ENCODE measurements at places on chromosomes 5 and 9.

- no peak for DNase-seq
Measured at GRCh38 chr9:125088752-125089151, 54.6 kb downstream of the SCAI start.

- DNase-seq: no peak
Measured at GRCh38 chr9:70073756-70074155, 30.1 kb downstream of the MAMDC2 start.

GRCh38 chr5:152305525-152305924 lies 99.6 kb downstream of the NMUR2 start:
- DNase-seq: no peak

- no peak for DNase-seq
Measured at GRCh38 chr9:37676411-37676830, 25.7 kb downstream of the FRMPD1 start.

- DNase-seq: no peak
Measured at GRCh38 chr5:57032151-57032551, 80.2 kb upstream of the MIER3 start.

DNA sequence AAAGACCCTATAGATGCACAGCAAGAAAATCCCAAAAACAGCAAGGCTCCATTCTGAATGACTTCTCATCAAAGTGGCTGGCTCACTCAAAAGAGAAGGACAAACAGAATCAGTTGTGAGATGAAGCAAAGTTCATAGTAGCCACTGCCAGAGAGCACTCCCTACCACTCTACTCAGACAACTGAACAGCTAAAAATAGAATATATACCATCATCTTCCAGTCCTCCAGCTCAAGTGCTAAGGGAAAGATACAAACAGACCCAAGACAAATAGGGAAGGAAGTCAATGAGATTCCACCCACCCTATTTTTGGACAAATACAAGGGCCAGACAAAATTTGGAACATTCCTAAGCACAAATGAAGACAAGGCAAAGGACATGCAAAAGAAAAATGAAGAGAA lies 20.6 kb downstream of the GNAQ start:
- no peak for DNase-seq

- no peak for DNase-seq
Measured at GRCh38 chr5:175823731-175824525, 47.5 kb upstream of the CPLX2 start.

DNA sequence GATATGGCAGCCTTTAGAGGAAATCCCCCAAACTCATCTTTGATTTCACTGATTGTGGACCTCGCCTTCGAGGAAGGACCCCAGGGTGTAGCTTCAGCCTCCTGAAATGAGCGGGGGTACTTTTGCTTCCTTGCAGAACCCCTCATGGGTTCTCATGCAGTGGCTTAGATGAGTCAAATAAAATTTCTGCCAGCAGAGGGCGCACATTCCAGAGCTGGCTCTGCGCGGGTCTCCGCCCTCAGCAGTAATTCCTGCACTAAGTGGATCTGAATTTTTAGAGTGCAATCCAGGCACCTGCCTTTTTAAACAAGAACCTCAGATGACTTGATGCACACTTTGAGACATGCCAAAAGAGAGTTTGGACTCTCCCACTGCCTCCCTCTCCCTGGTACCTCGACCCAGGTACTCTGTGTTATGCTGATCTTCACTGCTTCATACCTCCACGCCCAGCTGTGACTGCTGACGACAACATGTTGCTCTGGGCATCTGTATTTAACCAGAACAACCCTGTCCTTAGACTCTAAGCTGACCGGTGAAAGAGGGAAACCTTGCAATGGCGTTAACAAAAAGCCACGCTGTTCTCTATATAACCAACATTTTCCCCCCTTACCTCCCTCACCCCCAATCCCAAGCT lies 7.3 kb downstream of the EGFLAM start:
- DNase-seq: peak; percentile 5

DNA sequence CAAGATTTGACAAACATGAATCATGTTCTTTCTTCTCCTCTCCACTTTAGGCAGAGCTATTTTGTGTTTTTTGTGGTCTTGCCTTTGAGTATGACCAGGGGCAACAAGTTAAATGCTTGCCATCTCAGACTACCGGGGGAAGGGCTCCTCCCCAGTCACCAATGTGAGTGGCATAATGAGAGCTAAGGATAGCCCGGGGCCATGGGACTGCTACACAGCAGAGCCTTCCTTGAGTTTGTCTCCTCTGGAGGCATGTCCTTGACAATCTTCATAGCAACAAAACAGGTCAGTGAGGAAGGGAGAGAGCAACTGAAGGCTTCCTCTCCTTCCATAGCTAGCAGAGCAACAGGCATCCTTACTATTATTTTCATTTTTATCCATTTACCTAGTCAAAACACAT lies 299.3 kb downstream of the ENC1 start:
- no peak for DNase-seq
